Activated T-cell treated with anti-CD3 and anti-CD28 coated beads, Interleukin-2, amount 50 U/mL, for 72 hours (primary cell): ENCODE measurements at places on chromosomes 4 and X.
A peak's percentile ranks its signal among the peaks of the same experiment; 100 is the strongest.

- no peak for DNase-seq
Observed at GRCh38 chrX:148815218-148815961, 315.0 kb downstream of the AFF2 start.

DNA sequence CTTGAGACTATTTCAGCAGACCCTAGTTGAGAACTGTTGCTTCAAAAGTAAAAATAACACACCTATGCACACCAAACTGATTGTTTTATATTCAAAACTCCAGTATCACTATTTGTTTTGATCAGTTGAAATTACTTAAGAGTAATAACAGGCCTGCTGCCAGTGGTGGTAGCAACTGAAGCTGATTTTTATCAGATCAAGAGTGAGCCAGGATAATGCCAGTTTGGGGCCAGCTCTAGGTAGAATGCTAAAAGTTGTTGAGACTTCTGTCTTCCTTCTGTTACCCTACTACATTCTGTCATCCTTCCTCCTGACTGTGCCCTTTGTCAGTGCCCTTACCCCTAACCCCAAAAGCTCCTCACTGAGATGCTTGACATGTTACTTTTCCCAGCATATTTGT, 228.7 kb upstream of the SPRY1 start:
- DNase-seq: no peak

- DNase-seq: no peak
Observed at GRCh38 chr4:170729236-170729635, 639.5 kb upstream of the AADAT start.

- no peak for DNase-seq
Observed at GRCh38 chrX:38233891-38234667, 13.4 kb upstream of the SRPX start.

DNA sequence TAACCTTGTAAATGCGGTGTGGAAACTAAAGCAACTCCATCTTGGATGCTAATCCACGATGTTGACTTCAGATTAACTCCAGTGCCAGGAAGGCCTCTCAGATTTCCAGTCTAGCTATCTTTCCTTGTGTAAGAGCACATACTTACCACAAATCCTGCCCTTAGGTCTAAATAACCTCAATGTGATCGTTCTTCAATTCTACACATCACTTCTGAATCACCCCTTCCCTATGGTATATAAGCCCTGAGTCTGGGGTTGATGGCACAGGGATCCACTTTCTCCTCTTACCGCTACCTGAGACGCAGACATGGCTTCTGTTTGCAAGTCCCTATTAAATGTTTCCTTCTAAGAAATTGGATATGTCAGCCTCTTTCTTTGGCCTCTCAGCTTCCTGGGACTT, 17.5 kb upstream of the ZNF41 start:
- no peak for DNase-seq

DNA sequence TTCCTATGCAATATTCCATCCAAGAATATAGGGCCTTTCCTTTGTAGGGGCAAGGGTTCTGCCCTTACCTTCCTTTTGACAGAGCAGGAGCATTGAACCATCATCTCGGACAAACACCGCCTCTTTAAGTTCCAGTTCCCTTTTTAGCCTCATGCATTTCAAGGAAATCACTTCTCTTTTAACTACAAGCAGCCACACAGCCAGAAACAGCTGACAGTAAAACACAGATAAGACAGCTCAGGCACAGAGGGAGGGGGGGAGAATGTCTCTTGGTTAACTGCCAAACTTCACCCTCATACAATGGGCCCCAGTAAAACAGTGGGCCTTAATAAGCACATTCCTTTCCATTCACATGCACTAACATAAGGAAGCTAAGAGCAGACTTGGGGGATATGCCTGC, 648.3 kb downstream of the GABRG1 start:
- DNase-seq: no peak

- no peak for DNase-seq
Observed at GRCh38 chr4:7756561-7757355, 182.9 kb downstream of the AFAP1 start.

GRCh38 chr4:26648260-26648659, 64.4 kb downstream of the TBC1D19 start:
- DNase-seq: no peak

DNA sequence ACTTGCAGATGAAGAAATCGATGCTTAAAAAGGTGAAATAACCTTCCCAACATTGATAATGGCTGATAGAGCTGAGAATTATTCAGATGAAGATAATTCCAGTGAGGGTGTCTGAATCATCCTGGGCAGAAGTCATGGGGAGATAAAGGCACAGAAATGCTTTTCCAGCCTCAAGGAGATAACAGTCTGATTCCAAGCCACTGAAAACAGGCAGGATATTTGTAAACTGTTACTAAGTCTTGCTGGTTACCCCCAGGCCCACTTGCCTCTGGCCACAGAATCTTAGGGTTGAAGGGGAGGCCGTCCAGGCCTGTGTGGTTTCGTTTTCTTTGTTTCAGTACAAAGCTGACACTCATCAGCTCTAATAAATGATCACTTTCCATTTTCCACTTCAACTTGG, 158.5 kb downstream of the SH3KBP1 start:
- DNase-seq: no peak

- no peak for DNase-seq
Observed at GRCh38 chr4:7595934-7596461, 161.3 kb upstream of the PSAPL1 start.

DNA sequence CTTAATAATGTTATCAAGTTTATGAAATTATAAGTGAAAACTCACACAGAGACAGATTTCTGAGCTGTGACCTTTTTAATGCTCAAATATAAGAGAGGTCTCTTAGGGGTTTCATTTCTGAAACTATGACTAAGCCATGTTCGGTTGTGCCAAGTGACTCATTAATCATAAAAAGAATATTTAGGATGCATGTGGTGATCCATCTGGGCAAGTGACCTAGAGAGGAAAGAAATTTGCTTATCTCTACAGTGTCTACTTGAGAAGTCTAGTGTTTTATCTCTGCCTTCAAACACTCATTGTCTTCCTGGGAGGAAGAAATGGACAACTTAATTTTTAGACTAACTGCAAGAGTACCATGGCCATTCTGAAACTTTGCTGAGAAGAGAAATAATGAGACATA, 545.3 kb upstream of the GRID2 start:
- no peak for DNase-seq

- DNase-seq: no peak
Observed at GRCh38 chrX:115067812-115068211, 50.4 kb upstream of the IL13RA2 start.

DNA sequence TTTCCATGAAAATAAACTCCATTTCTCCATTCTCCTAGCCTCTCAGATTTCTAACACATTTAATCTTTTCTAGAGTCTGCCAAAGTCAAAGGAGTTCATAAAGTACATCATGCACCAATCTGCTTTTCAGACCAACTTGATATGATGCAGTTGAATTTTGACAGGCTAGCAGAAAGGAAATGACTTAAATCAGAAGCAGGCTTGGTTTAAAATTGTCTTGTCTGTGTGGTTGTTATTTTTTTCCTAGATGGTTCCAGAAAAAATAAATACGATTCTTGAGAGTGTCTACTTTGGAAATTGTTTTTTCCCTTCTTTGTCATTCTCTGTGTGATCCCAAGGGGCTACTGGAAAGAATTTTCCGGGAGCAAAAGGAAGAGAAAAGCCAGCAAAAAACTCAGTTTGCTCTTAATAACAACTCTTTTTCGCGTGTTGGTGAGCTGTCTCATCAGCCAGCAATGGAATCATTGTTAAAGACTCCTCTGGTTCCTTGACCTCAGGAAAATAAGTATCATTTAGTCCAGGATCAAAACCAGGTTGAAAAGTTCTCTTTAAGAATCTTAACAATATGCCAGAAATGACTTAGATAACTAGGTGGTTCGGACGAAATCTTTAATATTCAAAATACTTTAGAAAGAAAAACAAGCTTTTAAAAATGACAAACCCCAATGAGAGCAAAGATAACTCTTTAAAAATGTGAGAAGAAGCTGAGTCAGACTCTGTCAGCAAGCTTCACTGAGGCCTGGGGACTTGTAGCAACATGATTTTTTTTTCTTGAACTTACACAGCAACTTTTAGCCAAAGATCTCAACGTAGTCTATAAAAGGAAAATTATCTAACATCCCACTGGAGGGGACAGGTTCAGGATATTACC, 49.7 kb upstream of the GAB1 start:
- DNase-seq: no peak

GRCh38 chr4:138492176-138492575, 250.0 kb upstream of the SLC7A11 start:
- no peak for DNase-seq

DNA sequence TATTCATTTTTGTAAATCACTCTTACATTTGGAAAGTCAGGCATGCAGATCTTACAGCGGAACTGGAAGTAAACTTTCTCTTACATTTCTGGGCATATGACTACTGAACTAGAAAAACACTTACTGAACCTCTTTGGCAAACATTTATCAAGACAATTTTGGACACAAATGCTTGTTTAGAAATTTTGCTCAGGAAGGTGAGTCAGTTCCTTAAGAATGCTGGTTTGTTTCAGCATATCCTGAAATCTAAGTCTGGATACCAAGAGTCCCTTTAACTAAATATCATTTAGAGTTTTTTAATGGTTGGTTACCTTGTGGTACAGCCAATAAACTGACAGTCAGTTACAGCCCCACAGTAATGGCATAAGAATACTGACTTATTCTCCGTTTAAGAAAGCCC, 15.0 kb downstream of the SHISA3 start:
- DNase-seq: no peak

GRCh38 chr4:53601251-53601764, 10.0 kb upstream of the LNX1 start:
- DNase-seq: no peak

DNA sequence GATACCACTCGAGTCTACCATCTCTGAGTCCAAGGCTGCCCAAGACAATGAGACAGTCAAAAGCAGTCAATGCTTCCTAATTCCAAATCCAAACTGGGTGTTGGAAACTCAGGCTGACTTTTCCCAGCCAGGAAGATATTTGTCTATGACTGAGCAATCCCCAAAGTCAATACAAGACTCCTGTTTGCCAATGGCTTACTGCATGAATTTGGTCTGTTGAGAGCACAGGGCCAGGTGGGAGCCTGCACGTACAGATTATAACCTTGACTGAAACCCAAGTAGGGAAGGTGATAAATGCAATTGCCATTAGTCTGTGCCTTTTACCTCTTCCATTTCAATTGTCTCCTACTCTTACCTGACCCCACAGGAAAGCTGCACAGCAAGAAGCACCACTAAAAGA, 72.6 kb upstream of the PPARGC1A start:
- DNase-seq: no peak

DNA sequence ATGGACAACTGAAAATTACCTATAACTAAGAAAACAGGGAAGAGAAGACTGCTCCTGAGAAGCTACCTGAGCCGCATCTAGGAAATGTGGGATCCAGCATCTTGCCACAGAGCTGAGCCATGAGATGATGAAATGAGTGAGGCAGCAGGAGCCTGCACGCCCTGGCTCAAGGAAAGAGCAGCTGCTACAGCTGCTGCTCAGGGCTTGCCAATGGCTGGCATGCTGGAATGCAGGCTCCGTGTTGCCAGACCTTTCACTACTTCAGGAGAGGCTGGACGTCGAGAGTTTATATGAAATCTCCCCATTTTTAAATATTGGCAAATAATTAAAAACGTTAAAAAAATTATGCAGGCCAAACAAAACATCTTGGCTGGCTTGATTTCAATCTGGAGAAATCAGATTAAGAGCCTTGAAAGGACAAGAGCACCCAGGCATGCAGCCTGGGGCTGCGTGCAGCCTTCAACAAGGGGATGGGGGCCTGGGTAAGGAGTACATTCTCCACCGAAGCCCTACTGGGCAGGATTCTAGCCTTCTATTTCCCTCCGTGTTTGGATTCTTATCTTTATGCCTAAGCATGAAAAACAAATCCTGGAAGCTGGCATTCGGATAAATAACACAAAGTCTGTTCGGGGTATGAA, 227.6 kb downstream of the NR3C2 start:
- no peak for DNase-seq

GRCh38 chr4:48346594-48346993, 5.3 kb downstream of the SLAIN2 start:
- DNase-seq: no peak

DNA sequence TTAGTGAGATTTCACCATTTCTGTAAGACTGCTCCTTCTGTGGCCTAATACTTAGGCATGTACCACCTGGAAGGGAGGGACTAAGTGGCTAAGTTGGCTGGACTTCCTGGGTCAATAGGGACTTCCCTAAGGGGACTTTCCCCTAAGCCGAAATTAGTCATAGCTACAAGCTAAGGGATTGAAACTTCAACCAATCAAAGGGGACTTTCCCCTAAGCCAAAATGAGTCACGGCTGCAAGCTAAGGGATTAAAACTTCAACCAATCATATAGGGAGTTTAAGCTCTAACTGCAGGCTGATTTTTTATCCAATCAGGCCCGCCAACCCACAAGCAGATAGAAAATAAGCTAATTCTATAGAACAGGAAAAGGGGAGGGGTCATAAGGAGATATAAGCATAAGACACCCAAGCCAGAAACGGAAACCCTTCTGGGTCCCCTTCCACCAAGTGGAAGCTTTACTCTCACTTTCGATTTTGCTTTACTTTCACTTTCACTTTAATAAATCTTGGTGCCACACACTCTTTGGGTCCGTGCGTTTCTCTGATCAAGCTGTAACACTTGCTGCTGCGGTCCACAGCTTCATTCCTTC, 382.8 kb downstream of the KLHL4 start:
- DNase-seq: peak; percentile 10

DNA sequence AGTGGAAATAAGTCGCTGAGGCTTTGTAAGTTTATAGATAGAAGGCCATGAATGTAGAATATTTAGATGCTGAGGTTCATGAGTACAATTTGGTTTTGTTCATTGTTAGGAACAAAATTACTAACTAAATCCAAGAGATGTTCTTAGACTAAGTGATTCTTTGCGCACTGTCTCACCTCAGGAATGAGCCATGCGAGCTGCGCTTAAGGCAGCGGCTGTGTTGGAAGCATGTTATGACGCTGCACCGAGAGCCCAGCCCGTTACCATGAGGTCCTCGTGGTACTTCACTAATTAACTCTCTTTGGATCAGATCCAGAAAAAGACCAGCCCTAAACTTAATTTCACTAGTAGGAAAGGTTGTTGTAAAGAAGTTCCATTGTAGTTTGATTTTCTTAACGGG, 166.2 kb downstream of the RAPGEF2 start:
- no peak for DNase-seq

DNA sequence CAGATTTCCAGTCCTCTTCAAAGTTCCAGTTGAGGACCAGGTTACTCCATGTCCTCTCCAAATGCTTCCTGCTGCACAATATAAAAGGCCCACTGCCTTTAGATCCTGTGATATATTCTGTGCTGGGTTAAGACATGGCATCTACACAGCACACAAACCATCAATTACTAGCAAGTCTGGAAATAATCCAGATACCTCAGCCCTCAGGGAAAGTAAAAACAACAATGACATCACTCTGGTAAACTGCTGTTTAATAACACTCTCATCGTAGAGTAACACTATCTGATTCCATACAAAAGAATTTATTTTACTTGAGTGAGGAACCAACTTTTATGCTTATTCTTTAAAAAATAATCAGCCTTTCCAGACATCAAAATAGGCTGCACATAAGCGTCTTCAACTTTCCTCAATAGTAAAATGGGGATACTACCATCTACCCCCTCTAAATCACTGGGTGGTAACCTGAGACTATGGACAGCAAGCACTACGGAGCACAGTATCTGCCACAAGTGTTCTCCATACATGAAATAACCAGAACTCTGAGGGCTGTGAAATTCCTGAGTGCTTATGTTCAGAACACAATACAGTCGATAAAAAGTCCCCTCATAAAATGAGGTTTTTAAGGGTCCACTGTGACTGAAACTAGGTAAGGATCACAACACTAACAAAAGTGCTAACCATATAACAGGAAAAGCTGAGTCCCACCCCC, 53.4 kb downstream of the ABCG2 start:
- DNase-seq: no peak

- DNase-seq: no peak
Observed at GRCh38 chr4:185966997-185967775, 101.8 kb upstream of the TLR3 start.
